ENCODE measurements at places on chromosomes 13 and 19.

GRCh38 chr13:39403106-39403505, 199.9 kb downstream of the LHFPL6 start:
- no peak for DNase-seq

- DNase-seq, result no peak
Measured at GRCh38 chr13:110374431-110375370, 67.6 kb downstream of the COL4A2 start.

DNA sequence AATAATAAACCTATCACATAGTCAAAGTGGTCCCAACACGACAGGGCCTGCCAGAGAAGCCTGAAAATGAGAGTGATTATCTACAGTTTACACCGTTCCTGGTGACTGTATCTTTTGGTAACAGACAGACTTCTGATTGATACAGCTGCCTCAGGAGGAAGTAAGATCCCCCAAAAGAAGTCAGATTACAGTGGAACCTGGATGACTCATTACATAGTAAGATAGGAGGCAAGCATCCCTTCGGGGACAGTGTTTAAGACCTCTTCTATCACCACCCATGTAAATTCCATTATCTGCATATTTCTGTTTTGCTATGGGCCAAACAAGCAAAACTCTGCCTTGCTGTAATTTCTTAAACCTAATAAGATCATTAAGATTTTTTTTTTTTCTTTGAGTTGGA, 44.0 kb upstream of the FLT1 start:
- DNase-seq, result no peak

DNA sequence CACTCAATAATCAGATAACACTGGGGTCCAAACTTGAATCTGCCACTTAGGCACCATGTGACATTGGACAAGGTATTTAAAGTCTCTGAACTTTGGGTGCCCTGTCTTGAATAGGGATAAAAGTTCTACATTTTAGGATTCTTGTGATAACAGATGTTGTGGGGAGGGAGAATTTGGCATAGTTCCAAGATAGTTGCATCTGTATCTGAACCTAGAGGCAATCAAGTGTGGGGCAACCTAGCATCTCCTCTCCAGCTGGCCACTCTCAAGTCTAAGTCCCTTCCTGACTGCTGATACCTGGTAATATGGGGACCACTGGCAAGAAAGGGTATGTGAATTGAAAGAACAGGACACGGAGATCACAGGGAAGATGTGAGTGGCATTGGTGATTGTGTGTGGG, 256.1 kb downstream of the FOXO1 start:
- DNase-seq, result no peak

DNA sequence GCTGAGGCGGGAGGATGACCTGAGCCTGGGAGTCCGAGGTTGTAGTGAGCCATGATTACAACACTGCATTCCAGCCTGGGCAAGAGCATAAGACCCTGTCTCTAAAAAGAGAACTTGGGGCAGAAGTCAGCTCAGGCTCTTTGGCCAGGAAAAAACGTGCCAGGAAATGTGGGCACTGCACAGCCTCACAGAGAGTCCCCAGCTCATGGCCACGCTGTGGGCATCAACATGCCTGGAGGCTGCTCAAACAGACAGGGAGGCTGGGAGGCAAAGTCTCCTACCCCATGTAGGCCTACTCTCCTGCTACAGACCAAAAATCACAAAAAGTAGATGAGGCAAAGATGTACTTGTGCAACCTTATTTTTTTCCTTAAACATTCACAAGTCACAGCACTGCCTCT, 49.4 kb downstream of the PEPD start:
- no peak for DNase-seq

GRCh38 chr19:16626796-16627192, 1.2 kb downstream of the MED26 start:
- DNase-seq, result no peak
